ENCODE measurements at places on chromosomes 11 and 22.
A peak's percentile ranks its signal among the peaks of the same experiment; 100 is the strongest.

DNA sequence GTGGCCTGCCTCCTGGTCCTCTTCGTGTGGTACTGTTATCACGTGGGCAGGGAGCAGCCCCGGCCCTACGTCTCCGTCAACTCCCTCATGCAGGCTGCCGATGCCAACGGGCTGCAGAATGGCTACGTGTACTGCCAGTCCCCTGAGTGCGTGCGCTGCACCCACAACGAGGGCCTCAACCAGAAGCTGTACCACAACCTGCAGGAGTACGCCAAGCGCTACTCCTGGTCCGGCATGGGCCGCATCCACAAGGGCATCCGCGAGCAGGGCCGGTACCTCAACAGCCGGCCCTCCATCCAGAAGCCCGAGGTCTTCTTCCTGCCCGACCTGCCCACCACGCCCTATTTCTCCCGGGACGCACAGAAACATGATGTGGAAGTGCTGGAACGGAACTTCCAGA, 4.7 kb downstream of the ASPHD2 start:
- DNase-seq, result no peak

GRCh38 chr11:64285885-64286800, 495 bp downstream of the GPR137 start:
- no peak for DNase-seq

GRCh38 chr11:77127920-77128691, at the start of gene MYO7A:
MYO7A (plus strand) TSS chr11:77128246; CDS start chr11:77130635, 2,389 bp downstream.
- DNase-seq, result no peak

DNA sequence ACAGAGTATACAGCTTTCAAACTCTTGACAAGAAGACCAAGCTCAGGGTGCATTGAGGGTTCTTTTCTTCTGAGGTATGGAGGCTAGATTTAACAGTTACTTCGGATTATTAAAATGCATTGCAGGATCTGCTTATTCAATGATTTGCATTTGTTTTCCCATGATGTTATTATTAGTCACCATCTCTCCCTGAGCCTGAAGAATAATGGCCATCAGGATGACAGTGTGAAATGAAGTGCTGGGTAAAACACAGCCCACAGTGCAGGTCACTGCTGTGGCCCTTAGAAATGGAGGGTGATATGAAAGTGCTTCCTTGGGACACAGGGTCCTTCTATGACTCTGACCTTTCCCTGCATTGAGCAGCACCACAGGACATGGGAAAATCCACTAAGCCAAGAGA, 40.0 kb downstream of the TECTA start:
- no peak for DNase-seq

- DNase-seq, result no peak
These were observed 1473.3 kb downstream of the TBC1D22A start for GRCh38 chr22:48235744-48236143.

DNA sequence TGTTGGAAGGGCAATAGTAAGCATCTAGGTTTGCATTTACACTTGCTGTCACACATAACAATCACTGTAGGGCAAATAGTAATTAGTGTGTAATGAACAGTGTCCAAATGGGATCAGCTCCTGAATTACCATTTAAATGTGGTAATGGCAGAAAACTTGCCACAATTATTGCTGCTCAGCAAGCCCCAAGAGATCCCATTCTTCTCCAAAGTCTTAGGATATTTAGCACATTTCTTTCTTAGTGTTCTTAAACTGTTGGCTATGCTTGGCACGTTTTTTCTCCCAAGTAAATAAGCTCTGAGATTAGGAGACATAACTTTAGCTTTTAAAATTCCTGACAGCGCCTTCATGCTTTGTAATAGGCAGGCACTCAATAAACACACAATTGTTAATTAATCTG, 1037.0 kb downstream of the DLG2 start:
- DNase-seq, result no peak

- DNase-seq, result peak; percentile 75
These were observed 106.8 kb upstream of the CLMP start for GRCh38 chr11:123301696-123302400.

DNA sequence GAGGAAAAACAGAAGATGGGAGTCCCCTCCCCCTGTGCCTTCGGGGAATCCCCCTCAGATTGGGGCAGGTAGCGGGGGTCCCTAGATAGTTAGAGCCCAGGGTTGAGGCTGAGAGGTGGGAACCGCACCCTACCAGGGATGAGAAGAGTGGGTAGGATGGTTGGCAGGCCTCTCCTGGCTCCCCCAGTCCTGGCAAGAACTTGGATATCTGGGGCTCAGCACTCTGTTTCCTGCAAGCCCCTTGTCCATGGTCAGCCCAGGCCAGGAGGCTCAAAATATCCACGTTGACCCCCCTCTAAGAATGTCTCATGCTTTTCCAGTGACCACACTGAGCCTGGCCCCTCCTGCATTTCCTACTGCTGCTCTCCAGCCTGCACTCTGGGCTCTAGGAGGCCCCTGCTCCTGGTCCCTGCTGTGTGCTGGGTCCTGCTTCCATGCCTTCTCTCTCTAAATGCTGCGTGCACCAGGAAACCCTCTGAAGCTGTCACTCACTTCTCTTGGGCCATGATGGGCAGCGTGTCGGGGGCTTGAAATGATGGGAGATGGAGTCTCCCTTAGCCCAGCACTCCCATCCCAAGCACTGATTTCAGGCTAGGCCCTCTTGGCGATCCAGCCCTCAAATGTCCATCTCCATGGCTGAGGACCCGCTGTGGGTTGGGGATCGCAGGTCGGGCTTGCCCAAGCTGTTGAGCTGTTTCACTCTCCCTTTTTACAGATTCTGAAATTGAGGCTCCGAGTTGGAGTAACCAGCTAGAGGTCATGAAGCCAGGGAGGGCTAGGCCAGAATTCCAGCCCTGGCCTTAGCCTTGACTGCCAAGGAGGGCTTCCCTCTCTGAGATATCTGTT, 2.0 kb downstream of the MAP3K11 start:
- DNase-seq, result no peak

DNA sequence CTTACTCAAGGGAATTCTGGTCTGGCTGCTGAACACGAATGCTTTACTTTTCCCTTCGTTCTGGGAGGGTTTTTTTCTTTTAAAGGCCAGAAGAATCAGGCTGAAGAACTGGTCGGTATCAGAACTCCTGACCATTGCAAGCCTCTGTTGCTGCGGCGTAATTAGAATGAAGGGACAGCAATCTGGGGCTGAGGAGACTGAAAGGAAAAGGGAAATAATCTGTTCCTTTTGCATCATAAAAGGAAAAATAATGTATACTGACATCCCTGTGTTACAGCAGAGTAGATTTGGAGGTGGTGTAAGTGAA, 670 bp downstream of the SC5D start:
- no peak for DNase-seq

GRCh38 chr11:70423523-70424505, 25.5 kb downstream of the CTTN start:
- DNase-seq, result no peak

GRCh38 chr22:39434721-39435120, 22.1 kb upstream of the MGAT3 start:
- no peak for DNase-seq

- DNase-seq, result no peak
These were observed 5.4 kb downstream of the DAGLA start for GRCh38 chr11:61685617-61685967.

DNA sequence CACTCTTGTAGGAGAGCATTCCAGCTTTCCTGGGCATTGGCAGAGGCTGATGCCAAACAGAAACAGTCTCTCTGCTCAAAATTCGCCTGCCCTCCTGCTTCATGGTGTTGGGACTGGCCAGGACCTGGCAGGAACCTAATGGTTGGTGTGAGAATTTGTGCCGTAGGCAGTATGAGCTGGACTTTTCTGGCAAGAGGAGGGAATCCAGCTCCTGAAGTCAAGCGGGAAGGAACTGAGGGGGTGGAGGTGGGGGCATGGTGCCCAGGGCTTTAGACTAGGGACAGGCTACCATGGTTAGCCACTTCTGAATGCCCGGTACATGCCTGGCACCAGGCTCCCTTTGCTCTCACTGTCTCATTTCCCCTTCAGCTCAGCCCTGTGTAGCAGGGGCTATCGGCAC, 6.9 kb upstream of the TOMM22 start:
- no peak for DNase-seq

- no peak for DNase-seq
These were observed 56.0 kb upstream of the OR5AK2 start for GRCh38 chr11:56932572-56933220.

DNA sequence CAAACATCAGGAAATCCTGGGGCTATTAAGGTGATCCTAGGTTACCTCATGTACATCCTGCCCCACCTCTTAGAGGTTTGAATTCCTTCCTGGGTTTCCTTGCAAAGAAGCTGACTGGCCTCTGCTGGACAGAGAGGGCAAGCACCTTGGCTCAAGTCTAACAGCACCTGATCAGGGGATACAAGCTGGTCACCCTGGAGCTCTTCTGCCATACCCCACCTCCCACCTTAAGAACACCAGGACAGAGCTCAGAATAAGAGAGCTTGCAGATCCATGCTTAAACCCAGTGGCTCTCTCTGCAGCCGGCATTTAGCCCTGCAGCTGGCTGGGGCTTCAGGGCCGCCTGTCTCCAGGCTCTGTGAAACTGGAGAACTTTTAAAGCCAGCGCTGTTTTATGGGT, 386.6 kb upstream of the NARS2 start:
- DNase-seq, result no peak

DNA sequence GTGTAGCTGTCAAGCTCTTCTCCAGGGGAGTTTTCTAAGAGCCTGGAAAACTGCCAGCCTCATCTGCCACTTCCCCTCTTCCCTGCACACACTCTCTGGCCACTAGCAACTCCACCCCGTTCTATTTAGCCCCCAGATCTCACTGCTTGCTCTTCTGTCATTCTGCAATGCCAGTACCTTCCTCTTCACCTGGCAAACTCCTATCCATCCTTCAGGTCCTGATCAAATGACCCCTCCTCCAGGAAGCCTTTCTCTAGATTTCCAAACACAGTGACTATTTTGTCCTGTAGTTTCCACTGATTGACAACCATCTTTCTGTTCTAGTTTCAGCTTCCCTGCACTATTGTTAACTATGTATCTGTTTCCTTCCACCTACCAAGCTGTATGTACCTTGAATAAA, 437.7 kb downstream of the SOX6 start:
- DNase-seq, result no peak

DNA sequence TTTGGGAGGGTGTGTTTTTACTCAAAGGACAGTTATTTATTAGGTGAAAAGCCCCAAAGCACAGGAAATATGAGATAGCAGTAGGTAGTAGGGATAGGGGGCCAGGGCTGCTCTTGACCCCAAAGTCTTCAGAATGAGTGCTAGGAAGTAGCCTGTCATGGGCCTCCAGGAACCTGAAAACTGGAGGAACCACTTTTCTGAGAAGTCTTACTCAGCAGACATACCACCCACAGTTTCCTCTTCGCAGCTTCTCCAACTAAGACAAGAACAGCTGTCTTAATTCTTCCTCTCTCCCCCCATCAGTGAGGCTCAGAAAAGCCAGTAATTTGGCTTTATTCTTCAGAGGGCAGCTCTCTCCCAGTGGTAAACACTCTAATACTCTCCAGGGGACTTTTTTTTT, 84.0 kb upstream of the CTSC start:
- no peak for DNase-seq

- no peak for DNase-seq
These were observed at the start of gene KRTAP5-3 for GRCh38 chr11:1608363-1608762. KRTAP5-3 (minus strand) TSS chr11:1608463; CDS start chr11:1608385, 78 bp downstream.

GRCh38 chr11:59901306-59901705, 22.7 kb downstream of the OOSP3 start:
- DNase-seq, result no peak

GRCh38 chr11:59152312-59152951, 9.8 kb downstream of the FAM111A start:
- no peak for DNase-seq

- DNase-seq, result no peak
These were observed 34.0 kb downstream of the IRAG1 start for GRCh38 chr11:10659339-10660216.

- no peak for DNase-seq
These were observed 29.2 kb downstream of the SYT7 start for GRCh38 chr11:61551634-61552033.

DNA sequence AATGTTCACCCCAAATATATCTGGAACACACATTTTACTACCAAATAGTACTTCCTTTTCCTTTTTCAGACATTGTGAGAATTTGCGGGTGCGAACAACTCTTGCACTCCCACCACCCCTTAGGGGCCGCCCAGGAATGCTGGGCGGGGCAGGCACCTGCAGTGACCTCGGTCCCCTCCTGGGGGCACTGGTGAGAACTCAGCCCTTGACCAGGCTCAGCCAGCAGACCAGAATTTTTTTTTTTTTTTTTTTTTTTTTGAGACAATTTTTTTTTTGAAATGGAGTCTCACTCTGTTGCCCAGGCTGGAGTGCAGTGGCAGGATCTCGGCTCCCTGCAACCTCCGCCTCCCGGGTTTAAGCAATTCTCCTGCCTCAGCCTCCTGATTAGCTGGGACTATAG, 75.8 kb downstream of the ARHGAP8 start:
- no peak for DNase-seq
